CD4-positive, alpha-beta T cell treated with Interleukin-12 subunit alpha and Interleukin-12 subunit beta, for 1 hour (primary cell): ENCODE measurements at places on chromosomes 6 and 20.

DNA sequence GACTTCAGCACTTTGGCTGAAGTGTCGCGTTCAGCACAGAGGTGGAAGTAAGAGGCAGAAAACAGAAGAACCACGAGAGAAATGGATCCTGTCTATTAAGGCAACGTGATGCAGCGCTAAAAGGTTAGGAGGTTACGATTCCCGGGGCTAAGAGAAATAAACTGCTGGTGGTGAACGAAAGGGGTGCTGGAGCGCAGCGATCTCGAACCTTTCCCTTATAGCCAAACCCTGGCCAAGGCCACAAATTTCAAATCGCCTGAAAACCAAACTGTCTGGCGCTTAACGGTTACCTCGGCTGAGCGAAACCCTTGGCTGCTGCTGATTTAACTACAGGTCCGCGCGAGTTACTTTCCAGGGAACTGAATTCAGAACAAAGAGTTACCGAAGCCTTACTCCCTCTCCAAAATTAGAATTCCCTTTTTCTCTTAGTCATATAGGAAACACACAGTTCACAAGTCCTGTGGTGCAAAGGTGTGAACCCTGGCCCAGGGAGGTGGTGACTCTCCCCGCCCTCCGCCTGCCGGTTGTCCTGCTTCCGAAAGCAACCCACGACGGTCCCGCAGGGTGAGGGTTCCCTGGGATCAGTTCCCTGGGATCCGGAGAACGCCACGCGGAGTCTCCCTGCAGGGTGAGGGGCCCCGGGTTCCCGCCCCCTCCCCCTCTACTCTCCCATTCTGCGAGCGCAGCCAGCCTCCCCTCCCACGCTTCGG lies 1.3 kb upstream of the SLC35D3 start:
- DNase-seq, result peak; percentile 8

DNA sequence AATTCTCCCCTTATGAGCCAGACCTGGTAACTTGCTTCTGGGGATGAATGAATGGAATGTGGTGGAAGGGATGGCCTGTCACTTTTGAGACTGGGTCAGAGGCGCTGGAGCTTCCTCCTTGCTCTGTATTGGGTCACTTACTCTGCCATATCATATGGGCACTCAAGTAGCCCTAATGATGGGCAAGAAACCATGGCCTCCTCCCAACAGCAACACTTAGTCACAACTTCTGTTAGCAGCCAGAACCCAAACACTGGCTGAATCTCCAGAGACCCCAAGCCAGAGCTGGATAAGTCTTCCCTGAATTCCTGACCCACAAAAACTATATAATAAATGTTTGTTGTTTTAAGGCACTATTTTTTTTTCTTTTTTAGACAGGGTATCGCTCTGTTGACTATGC lies 5.5 kb downstream of the E2F1 start:
- DNase-seq, result no peak

DNA sequence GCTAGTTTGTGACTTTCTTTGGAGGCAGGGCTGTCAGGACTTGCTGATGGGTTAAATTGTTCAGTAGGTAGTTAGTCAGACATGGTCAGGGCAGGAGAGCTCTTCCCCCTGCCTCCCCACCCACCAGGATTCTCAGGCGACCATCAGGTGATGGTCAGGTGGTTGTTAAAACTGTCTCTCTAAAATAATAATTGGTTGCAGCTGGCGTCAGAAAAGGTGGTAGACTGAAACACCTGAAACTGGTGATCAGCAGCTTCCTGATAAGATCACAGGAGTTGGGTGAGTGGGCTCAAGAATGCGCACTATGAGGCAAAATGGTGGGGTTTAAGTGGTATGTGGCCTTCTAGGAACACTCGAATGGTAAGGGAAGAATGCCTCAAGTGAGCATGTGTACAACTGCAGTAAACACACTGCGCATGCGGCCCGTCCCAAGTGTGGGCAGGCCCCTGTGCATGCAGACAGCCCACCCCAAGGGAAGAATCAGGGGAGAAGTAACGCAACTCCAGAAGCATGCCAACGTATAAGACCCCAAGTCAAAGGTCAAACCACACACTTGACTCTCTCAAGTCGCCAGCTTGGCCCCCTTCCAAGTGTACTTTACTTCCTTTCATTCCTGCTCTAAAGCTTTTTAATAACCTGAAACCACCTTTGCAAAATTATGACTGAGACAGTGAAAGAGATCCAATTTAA lies 7.9 kb upstream of the BLCAP start:
- DNase-seq, result no peak

DNA sequence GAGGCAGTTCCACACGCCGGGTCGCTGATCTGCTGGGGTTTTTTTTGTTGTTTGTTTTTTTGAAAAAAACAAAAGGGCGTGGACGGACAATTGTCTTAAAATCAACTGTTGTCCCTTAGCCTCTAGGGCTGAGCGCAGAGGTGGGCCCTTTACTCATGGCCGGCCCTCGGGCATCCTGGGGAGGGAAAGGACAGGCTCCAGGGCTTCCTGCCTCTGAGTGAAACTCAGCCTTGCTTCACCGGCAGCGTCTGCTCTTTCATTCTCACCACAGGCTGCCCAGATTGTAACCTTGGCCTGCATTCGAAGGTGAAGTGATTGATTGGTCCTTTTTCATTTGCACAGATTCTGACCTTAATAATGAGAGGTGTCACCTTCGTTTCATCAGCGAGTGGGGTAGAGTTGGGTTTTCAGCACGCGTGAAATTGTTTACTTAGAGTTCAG lies 797 bp downstream of the SMIM13 start:
- DNase-seq, result peak; percentile 48

DNA sequence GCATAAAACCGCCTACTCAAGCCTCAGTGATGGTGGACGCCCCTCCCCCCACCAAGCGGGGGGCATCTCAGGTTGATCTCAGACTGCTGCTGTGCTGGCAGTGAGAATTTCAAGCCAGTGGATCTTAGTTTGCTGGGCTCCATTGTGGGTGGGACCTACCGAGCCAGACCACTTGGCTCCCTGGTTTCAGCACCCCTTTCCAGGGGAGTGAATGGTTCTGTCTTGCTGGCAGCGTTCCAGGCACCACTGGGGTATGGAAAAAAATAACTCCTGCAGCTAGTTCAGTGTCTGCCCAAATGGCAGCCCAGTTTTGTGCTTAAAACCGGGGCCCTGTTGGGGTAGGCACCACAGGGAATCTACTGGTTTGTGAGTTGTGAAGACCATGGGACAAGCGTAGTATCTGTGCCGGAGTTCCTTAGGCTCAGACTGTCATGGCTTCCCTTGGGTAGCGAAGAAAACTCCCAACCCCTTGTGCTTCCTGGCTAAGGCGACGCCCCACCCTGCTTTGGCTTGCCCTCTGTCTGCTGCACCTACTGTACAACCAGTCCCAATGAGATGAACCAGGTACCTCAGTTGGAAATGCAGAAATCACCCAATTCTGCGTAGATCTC lies 1334.5 kb upstream of the ADGRB3 start:
- no peak for DNase-seq

- DNase-seq, result no peak
Observed at GRCh38 chr20:33183312-33183711, 15.4 kb downstream of the BPIFA2 start.

DNA sequence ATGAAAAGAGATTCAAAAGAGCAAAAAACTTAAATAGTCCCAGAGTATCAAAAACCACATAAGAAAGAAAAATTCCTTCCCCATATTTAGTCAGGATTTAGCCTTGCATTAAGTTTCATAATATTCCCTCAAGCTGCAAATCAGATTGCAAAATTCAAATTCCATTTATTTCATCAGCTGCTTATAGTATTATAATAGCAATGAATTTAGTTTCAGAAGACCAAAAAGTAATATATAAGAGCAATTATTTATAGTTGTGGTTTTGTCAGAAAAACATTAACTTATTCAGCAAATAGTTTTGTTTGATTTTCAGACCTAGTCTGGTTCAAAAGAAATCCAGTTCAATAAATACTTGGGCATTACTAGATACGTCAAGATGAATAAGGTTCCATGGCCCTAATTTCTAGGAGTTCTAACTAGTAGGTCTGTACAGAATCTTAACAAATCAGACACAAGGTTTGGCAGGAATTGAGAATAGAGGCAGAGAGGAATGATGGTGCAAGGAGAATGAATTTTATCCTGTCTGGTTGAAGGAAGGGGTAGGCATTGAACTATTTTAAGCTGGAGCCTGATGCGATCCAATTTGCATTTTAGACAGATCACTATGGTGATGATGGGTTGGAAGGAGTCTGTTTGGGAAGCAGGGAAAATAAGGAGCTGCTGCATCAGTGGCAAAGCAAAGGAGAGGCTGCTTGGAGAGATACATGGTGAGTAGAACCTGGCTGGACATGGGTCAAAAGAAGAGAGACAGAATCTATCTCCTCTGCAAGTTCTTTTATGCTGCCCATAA lies 163.9 kb upstream of the STXBP5 start:
- DNase-seq, result no peak

GRCh38 chr6:130946076-130946475 lies 117.0 kb downstream of the EPB41L2 start:
- DNase-seq, result no peak

GRCh38 chr6:25065666-25066065 lies 129.9 kb upstream of the RIPOR2 start:
- DNase-seq, result no peak

GRCh38 chr6:68427630-68428029 lies 207.5 kb upstream of the ADGRB3 start:
- DNase-seq, result no peak

DNA sequence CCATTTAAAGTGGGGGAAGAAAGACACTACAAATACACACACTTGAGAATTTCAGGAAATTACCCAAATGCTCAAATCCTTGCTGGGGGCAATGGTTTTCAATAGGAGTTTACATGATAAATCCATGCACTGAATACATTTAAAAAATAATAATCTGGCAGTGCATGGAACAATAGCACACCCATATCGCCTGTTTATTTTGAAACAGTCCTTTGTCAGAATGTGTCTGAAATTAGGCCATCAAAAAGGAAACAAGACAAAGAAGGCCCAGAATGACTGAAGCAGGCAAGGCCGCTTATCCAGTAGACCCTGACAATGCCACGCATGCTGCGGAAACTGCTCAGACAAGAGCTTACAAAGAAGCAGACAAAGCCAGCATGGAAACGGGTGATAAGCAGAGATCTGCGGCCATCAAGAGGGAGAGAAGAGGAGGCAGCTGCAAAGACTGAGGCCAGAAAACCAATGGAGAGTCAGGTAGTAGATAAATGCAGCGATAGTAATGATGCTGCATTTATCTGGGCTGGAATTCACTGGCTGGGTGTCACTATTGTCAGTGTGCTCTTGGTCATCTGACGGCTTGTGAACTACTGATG lies 211.9 kb upstream of the CNR1 start:
- DNase-seq, result no peak

- no peak for DNase-seq
Observed at GRCh38 chr20:4025125-4025524, 9.8 kb upstream of the RNF24 start.

DNA sequence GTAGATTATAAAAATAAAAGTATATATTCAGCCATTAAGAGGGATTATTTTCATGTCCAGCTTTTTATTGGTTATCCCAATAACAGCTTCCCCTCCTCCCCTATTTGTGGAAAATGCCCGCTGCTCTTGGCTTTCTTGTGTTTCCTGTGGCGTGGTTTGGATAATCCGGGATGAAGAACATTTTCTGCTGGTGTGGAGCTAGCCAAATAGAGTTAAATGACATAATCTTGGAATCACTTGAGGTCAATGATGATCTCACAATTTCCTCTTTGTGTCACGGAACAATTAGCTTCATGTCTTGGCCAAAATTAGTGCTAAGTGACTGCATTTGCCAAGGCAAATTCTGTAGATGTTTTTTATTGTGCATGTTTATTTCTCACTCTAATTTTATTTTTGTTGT lies 394.0 kb downstream of the LAMA2 start:
- no peak for DNase-seq

- DNase-seq, result no peak
Observed at GRCh38 chr6:32794510-32794909, 22.3 kb downstream of the HLA-DOB start.

DNA sequence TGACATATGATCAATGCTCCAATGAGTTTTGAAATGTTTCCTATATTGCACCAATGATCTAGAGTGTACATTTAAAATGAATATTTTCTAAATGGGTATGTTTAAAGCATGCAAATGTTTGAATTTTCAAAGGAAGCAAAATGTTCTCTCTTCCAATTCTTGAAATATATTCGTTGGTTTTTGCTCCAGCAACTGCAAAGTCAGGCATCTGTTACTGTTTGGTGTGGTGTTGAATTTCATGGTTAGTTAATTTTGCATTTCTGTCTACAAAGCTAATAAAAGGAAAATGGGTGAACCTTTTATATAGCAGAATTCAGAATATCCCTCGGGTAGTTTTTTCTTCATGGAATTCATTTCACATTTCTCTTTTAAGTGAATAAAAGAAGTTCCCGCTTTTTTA lies 1018.3 kb downstream of the GRIK2 start:
- no peak for DNase-seq

- DNase-seq, result no peak
Observed at GRCh38 chr6:160118620-160119229, 2.9 kb upstream of the SLC22A1 start.

DNA sequence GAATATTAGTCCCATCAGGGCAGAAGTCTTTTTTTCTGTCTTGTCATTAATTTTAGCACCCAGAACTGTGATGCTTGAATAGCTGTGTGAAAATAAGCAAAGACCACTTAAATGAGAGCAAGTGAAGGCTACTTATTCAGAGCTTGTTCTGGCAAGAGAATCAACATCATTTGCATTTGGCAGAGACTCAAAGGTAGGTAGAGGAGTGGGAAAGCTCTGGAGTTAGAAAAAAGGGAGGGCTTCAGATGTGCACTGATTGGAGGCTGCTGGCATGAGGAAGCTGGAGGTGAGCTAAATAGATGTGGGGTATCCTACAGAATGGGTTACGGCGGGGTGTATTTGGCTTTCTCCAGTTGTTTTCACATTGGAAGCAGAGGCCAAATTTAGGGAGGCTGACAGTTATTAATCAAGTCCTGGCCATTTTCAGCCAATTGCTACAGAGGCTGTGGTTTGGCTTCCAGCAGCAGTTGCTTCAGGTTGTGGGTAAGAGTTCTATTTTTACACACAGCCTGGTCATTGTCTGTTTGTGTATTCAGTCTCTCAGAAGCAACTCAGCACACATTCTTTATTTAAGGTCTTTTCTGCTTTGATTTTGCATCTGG lies 254.3 kb downstream of the BTBD3 start:
- no peak for DNase-seq

GRCh38 chr20:59911041-59911440 lies 22.4 kb downstream of the SYCP2 start:
- DNase-seq, result no peak

GRCh38 chr20:22701679-22702308 lies 117.4 kb upstream of the FOXA2 start:
- DNase-seq, result no peak
